ENCODE measurements at places on chromosomes 3 and 15.

DNA sequence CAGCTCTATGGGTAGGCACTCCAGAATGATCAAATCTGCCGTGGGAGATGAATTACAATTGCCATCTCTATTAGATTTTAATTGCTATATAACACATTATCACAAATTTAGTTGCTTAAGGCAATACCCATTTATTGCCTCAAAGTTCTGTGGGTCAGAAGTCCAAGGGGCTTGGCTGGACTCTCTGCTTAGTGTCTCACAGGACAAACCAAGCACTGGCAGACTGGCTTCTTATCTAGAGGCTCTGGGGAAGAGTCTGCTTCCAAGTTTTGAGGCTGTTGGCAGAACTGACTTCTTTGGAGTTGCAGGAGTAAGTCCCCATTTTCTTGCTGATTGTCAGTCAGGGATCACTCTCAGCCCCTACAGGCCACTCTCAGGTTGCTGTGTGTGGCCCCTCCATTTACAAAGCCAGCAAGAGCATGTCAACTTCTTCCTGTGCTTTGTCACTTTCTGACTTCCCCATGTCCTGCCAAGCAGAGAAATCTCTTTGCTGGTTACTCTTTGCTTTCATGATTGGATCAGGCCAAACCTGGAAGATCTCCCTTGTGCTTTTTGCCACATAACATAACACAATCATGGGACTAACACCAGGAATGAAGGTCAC is 93.5 kb upstream of the PRICKLE2 start:
- no peak for DNase-seq

DNA sequence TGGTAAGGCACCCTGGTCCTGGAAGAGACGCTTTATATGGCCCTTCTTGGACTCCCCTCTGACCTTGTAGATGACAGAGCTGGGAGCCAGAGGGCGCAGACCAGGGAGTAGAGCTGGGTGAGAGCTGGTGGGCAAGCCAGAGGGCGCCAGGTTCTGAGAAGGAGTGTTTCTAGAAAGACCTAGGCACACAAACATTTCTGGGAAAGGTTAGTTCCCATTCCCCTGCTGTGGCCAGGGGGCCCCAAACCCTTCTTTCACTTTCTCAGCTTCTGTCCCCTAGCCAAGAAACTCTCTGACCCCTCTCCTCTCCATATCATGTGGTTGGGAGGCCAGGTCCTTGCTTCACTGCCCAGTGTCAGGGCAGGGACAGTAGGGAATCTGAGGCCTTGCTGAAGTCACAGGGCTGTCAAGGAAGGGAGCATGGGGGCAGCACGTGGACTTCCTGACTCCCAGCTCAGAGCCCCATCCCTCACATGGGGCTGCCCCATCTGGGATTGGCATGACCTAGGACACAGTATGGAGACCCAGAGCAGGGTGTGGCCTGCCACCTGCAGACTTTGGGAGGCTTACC is 3.6 kb downstream of the HEMK1 start:
- DNase-seq = peak; percentile 52

- DNase-seq = no peak
These were observed 230.8 kb upstream of the MCTP2 start for GRCh38 chr15:94000606-94001005.

DNA sequence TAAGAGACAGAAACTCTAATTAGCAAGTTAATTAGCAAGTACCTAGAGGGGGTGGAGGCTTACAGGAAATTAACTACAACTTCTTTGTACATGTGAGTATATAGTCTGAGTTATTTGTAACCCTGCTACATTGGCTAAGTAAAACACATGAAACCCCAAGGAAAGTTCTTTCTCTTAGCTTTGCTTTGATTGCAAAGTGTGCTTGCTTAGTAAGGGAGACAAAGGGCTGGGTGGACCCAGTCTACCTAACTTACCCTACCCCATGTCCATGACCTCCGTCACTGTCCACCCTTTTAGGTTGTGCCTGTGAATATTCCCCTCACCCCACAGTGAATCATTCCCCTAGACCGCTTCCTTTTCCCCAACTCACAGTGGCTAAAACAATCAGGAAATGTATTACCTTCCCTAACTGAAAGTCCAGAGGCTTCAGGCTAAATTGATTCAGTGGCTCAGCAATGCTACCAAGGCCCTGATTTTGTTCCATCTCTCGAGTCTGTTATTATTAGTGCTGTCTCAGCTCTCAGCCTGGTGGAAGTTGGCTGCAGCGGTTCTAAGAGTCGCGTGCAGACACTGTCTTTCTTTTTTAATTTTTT is 31.1 kb upstream of the RYR3 start:
- DNase-seq = no peak

DNA sequence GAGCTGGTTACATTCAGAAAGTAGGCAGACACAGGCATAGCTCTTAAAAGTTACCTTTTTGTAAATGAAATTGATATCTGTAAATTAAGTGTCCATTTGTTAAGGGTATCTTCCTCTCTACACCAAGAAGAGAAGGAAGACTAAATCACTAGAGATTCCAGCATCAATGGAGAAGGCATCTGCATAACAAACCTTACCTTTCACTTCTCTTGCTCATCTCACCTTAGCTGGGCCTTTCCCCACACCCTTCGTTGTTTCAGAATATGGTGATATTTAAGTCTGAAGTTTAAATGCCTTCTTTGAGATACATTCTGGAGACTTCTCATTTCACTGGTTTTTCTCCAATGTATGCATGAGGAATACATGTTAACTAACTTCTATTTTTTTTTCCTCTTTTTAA is 54.5 kb upstream of the TGFBR2 start:
- DNase-seq = no peak

DNA sequence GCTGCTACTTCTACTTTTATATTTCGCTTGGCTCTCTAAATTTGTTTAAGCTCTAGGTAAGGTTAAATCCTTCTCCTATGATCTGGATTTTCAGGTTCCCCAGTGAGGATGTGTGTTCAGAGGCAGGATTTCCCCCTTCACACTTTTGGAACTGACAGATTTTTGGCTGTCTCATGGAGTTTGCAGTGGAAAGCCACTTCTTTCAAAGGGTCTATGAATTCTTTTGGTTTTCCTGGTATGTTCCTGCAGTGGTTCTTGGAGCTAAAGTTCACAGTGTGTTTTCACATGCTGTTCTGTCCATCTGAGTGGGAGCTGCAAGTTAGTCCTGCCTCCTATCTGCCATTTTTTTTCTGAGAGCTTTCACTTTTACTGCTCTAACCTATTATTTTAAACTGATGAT is 21.6 kb upstream of the TIGIT start:
- DNase-seq = no peak

DNA sequence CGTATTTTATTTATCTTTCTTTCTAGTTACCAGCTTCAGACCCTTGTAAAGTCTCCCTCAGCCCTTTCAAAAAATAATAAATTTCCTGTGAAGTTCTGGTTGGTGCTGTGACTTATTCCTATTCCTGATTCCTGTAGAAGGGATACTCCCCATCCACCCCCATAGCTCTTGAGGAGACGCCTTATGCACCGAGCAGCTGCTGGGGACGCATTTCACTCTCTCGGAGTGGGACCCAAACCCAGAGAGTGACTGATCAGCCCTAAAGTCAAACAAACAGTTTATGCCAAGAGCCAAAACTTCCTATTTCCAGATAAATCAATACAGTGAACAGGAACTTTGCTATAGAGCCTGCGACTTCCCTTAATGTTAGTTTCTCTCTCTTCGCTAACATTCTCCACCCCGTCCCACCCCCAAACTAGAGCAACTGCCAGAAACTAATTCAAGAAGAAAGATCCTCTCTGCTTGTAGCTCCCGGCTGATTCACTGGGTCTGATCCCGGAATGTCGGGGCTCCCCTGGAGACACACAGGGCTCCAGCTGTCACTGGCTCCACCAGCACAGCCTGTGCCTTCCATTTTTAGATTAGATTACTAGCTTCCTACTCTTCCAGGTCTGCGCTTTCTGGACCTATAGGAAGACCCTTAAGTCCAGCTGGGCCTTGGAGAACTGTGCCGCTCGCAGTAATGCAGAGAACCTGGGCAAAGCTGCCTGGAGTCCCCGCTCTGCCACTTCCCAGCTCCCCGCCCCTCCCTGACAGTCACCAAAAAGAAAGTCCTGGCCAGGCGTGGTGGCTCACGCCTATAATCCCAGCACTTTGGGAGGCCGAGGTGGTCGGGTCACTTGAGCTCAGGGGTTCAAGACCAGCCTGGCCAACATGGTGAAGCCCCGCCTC is 45.2 kb downstream of the KLHL25 start:
- no peak for DNase-seq

DNA sequence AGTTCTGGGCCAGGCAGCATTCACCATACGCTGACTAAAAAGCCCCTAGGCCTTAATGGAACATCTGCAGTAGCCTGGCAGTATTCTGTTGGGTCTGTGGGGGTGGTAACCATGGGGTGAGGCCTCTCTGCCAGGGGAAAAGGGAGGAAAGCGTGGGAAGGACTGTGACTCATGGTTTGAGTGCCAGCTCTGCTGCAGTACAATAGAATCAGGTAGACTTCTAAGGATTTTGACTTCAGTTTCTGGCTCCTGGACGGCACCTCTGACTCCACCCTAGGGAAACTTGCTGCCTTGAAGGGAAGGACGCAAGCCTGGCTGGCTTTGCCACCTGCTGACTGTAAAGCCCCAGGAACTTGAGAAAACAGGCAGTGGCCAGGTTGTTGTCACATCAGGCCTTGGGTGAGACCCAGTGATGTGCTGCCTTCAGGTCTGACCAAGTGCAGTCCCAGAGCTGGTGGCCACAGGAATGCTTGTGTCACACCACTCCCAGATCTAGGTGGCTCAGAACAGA is 148.6 kb downstream of the SUCNR1 start:
- no peak for DNase-seq
